8988T (cell line): ENCODE measurements at places on chromosomes 1 and 21.

- no peak for DNase-seq
These were observed 109.6 kb downstream of the RNF220 start for GRCh38 chr1:44514673-44515072.

DNA sequence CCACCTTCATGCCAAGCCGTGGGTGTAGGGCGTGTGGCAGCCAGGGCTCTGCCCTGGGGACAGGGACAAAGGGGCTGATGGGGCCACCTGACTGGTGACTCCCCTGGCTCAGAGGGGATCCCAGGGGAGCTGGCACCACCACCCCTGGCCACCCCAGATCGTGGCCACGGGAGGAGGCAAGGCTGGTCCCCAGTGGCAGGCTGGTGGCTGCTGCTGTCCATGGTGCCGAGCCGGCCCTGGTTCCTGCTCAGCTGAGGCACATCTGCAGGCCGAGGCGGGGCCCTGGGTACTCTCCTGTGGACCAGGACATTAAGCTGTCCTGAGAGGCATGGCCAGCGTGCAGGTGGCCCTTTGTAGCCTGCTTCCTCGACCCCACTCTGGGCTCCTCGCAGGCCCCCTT is 6.5 kb downstream of the PLCH2 start:
- no peak for DNase-seq

- DNase-seq: no peak
These were observed 33.6 kb downstream of the KIF26B start for GRCh38 chr1:245188403-245188802.

DNA sequence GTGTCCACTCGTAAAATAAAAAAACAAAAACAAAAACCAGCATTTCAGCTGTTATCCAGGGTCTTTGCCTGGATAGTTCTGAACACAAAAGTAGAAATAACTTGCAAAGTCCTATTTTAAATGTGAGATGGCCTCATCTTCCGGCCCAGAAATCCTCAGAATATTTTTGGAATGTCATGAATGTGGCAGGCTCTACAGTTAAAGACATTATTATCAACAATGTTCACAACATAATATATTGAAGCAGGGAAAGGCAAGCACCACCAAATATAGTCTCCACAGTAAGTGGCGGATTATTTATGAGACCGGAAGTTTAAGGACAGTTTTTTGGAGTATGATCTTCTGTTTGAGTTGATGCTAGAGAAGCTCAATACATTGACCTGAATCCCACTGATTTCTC is 1.2 kb upstream of the C1orf198 start:
- DNase-seq: no peak

GRCh38 chr1:28815533-28816185 is 3.7 kb downstream of the OPRD1 start:
- no peak for DNase-seq

- no peak for DNase-seq
These were observed 209.0 kb upstream of the TMEM51 start for GRCh38 chr1:14944471-14944985.

DNA sequence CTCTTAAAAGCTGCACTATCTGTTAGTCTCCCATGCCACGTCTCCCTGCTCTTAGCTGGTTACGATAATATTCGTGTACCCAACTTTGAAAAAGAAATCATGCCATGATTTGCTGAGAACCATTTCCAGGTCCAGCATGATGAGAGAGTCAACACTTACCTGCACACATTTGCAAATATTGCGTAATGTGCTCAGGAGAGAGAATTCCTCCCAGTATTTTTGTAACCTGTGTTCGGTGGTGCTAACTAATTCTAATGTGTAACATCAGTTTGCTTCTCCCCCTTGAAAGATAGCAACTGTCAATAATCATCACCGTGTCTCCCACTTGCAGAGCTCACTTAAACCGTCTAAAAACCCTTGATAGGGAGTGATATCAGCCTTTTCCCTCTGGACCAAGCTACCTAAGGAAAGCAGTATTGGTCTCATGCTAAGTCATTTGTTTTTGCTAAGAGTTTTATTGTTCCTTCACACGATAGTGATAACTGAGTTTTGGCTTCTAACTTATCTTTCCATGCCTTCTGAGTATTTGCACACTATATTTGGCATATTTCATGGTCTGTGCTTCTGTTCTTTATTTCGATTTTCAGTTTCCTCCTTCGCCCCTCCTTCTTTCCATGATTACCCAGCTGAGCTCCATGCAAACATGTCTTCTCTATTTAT is 61.1 kb upstream of the IRF2BP2 start:
- DNase-seq: no peak
